ENCODE measurements at places on chromosomes 3 and 15.
A peak's percentile ranks its signal among the peaks of the same experiment; 100 is the strongest.

- no peak for DNase-seq
Measured at GRCh38 chr3:25025236-25025635, 402.8 kb upstream of the RARB start.

GRCh38 chr3:14472471-14473351 lies 67.4 kb downstream of the GRIP2 start:
- DNase-seq, result no peak

DNA sequence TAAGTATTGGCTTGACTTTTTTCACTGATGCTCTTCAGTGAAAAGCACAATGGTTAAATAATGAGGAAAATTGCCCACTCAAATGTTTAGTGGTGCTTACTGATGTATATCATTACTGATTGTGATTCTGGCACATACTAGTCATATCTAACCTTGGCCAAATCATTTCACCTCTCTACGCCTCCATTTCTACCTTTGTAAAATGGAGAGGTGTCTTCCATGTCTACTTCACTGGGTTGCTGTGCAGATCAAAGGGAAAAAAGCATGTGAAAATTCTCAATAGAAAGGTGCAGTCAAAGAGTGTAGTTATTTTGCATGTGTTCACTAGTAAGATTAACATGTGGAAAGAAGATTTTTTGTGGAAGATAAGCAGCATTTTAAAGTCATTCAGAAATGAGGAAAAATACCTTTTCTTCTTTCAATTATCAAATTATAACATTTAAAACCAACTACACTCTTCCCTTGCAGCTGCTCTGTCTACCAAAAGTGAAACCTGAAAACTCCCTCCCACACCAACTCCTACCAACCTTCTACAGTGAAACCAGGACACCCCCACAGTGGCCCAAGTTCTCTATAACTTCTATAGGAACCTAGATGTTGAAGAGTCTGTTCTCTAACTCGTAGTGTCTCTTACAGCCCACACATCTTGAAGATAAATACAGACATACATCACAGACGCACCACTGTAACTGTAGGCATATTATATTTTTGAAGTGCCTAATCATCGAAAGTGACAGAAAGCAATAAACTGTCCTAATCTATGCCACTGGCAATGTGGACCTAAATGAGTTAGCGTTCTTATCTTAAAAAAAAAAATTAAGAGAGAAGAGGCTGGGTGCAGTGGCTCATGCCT lies 1.4 kb downstream of the CD200R1 start:
- DNase-seq, result no peak

DNA sequence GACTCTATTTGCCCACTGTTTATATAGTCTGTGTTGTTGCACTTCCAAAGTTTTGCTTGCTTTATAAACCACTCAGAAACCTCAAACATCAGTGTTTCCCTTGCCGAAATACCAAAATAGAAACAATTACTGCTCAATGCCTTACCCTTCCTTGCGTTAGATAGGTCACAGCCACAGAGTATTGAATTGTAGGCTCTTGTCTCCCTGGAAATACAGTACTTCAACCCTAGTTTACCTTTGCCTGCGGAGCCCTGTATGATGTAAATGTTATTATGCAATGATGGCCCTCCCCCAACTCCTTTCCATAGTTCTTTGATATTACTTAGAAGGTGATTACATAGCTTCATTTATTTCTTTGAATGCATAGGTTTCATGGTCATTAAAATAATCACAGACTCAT lies 44.2 kb downstream of the SOX2 start:
- DNase-seq, result no peak

GRCh38 chr3:56702490-56703315 lies 19.6 kb upstream of the TASOR start:
- peak; percentile 81 for DNase-seq

GRCh38 chr3:126807795-126808194 lies 103.8 kb downstream of the CHCHD6 start:
- DNase-seq, result no peak
